ENCODE measurements at places on chromosomes 16 and 17. TPM values are rescaled to one million over a fixed set of nuclear protein-coding genes. Genes with fewer than 3 reads are reported as not detected.

EMC6 gene
- polyA plus RNA-seq: 203 TPM

MEIOC gene
- polyA plus RNA-seq: 0.03 TPM

LITAFD gene
- polyA plus RNA-seq: not detected

CRYM gene
- polyA plus RNA-seq: 47.0 TPM

ABCA10 gene
- polyA plus RNA-seq: 60.9 TPM

RPL38 gene
- 1,527 TPM for polyA plus RNA-seq

PPP1R9B gene
- polyA plus RNA-seq: 22.4 TPM

GPRC5B gene
- 24.1 TPM for polyA plus RNA-seq

IL17C gene
- polyA plus RNA-seq: not detected

FOXL1 gene
- polyA plus RNA-seq: 0.78 TPM

PIRT gene
- not detected for polyA plus RNA-seq

GPRC5C gene
- polyA plus RNA-seq: 38.2 TPM

CIBAR2 gene
- polyA plus RNA-seq: not detected

SLC52A1 gene
- polyA plus RNA-seq: not detected

KRT12 gene
- polyA plus RNA-seq: not detected

DPEP1 gene
- not detected for polyA plus RNA-seq

ZNF213 gene
- polyA plus RNA-seq: 6.9 TPM

DNASE1L2 gene
- polyA plus RNA-seq: 0.49 TPM

SLC12A3 gene
- polyA plus RNA-seq: not detected

HYDIN gene
- polyA plus RNA-seq: 0.04 TPM

ZKSCAN2 gene
- 1.5 TPM for polyA plus RNA-seq

PARD6A gene
- polyA plus RNA-seq: 2.7 TPM

MLST8 gene
- 43.1 TPM for polyA plus RNA-seq

RGS9 gene
- polyA plus RNA-seq: 0.61 TPM

CISD3 gene
- polyA plus RNA-seq: 50.5 TPM

FOXC2 gene
- 1.2 TPM for polyA plus RNA-seq

DBNDD1 gene
- 0.72 TPM for polyA plus RNA-seq

TLCD3B gene
- 0.29 TPM for polyA plus RNA-seq

LRRC75A gene
- 0.77 TPM for polyA plus RNA-seq

SEPTIN12 gene
- not detected for polyA plus RNA-seq

SLC16A6 gene
- polyA plus RNA-seq: 0.14 TPM

PNPO gene
- 10.9 TPM for polyA plus RNA-seq

ENDOV gene
- polyA plus RNA-seq: 12.3 TPM

KRTAP3-2 gene
- not detected for polyA plus RNA-seq

TSPAN10 gene
- 0.22 TPM for polyA plus RNA-seq

MILR1 gene
- polyA plus RNA-seq: 1.5 TPM

FAM20A gene
- 3.1 TPM for polyA plus RNA-seq

PAQR4 gene
- 8.2 TPM for polyA plus RNA-seq

PNMT gene
- polyA plus RNA-seq: 16.8 TPM

PRDM7 gene
- not detected for polyA plus RNA-seq

GP1BA gene
- 0.04 TPM for polyA plus RNA-seq

ABCC6 gene
- polyA plus RNA-seq: 3.8 TPM

TPSG1 gene
- 0.06 TPM for polyA plus RNA-seq

LGALS9B gene
- polyA plus RNA-seq: not detected

NTHL1 gene
- 51.9 TPM for polyA plus RNA-seq

KRT25 gene
- not detected for polyA plus RNA-seq
